ENCODE measurements at places on chromosomes 7 and 10. TPM values are rescaled to one million over a fixed set of nuclear protein-coding genes. Genes with fewer than 3 reads are reported as not detected.

DNA sequence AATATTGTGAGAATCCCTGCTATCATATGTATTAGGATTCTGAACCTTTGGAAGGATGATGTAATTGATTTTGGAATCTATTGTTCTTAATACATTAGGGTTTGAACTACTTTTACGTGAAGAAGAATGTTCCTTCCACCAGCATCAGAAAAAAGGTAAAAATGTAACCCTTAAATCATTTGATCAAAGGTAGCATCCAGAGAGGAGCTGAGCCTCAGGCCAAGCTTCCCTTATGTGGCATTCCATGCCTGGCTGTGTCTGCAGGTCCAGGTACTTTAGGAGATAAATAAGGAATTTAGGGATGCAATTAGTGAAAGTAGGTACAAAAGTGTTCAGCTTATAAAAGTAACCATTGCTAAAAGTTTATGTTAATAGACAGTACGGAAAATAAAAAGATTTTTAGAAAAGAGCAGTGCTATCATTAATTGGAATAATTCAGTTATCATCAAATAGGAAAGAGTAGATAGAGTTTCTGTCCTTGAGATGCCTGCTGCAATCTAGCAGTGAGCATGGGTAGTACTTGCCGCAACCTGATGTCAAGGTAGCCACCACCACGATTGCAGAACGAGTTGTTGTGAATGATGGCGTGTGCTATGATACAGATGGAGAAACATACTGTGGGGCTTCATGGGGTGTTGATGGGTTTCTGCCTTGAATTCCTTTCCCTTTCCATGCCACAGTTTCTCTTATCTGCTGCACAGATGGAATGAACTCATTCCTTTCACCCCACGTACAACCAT lies 228.8 kb downstream of the GATA3 start:
- ATAC-seq: no peak

DNA sequence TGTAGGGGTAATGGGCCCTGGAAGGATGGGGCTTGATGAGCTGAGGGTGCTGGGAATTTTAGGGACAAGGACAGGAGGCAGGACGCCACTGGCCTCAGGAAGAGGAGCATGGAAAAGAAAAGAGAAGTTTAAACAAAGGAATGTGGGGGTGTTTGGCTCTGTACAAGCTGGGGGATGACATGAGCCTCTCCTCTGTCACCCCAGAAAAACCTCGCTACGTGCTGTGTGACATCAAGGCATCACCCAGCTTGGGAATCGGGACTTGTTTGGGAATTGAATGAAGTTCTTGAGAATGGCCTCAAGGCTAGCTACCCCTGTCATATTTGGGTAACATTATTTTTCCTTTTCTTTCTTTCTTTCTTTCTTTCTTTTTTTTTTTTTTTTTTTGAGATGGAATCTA lies 47.7 kb upstream of the HSPB1 start:
- no peak for ATAC-seq

- ATAC-seq: no peak
These were observed 449.9 kb upstream of the ANKRD30A start for GRCh38 chr10:36675458-36675880.

DNA sequence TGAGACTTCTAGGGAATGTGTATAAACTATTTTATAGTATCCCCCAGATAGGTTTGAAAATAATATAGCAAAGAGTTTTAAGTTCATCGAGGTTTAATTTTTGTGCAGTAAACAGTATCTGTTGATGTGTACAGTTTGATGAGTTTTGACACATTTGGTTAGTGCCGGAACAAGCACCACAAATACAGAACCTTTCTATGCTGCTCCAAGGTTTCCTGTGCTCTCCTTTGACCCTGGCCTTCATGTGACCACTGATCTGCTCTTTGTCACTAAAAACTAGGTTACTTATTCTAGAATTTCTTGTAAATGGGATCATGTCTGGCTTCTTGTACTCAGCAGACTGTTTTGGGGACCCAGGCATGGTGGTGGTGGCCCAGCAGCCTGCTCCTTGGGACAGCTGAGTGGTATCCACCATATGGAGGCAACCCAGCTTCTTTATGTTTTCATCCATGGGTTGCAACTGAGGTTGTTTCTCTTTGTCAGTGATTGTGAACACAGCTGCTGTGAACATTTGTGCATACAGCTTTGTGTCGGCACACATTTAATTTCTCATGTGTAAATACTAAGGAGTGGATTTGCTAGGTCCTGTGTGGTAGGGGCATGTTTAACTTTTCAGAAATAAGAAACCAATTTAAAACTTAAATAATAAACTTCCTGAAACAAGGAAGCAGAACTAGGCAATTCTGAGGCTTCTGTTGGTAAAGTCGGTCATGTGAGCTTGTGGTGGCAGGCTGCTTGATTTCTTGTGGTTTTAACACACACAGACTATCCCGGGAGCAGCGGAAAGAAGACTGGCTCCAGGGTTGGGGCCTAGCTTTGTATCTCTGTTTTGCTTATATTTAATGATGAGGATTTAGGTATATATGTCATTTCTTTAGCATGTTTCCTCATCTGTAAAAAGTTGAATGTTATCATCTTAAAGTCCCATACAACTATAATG lies 219.4 kb downstream of the ABCA13 start:
- no peak for ATAC-seq

DNA sequence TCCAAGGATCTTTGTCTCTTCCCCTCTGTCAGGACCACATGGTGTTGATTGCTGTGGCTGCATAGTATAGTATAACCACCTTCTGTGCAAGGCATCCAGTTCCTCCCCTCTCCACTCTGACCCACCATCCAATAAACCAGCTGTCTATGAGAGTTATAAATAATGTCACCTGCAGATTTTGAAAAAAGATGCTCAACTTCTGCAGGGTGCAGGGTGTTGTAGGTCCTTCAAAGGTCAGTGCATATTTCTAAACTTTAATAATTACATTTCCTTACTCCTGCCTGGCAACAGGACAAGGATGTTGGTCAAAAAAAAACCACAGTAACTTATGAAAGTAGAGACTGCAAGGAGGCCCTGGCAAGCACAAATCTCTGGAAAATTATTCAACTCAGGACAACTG lies 166.2 kb downstream of the PKD1L1 start:
- ATAC-seq: no peak

DNA sequence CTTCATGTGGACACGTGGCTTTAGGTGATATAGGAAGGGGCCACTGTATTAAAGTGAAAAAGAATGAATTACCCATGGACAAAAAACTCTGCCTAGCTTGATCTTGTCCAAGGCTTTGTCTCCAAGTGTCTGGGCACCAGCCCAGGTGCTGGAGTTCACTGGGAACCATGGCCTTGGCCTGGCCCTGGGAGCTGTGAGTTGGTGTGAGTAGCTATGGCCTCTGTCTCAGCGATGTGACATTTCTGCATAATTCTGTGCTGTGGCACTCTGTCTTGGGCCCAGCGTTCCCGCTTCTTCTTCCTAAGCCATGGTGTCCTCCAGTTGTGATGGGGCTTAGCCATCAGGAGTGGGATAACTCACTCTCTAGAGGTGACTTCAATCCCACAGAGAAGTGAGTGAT lies 119.0 kb upstream of the PPP2R2D start:
- no peak for ATAC-seq

DNA sequence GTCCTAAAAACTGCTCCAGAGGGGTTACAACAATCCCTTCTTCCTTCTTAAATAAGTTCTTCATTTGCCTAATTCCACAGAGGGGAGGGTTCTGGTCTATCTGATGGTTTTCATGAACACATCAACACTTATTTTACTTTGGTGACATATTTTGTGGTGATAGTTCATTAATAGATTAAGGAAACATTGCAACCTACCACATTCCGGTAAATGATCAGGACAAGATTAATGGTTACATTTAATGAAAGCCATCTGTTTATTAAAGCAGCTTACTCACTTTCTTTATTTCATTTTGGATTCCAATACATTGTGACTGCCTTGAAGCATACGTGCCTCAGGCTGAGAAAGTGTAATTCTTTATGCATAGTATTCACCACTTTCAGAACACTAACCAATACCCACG lies 101.0 kb downstream of the SKIDA1 start:
- ATAC-seq: no peak

DNA sequence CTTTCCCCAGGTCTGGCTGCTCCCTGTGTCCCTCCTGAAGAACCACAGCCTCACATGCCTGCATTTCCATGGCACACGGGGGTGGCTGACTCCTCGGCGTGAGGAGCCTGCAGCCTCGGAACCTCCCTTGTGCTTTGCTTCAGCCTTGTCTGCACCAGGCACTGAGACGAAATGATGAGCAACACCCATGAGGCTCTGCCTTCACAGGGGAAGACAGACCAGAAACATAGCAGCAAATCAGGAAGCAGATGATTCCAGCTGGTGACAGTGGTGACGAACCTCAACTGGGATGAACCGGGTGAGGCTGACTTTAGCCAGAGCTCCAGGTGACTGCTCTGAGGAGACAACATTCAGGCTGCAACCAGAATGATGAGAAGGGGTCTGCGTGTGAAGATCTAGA lies 84.5 kb upstream of the SMNDC1 start:
- no peak for ATAC-seq

DNA sequence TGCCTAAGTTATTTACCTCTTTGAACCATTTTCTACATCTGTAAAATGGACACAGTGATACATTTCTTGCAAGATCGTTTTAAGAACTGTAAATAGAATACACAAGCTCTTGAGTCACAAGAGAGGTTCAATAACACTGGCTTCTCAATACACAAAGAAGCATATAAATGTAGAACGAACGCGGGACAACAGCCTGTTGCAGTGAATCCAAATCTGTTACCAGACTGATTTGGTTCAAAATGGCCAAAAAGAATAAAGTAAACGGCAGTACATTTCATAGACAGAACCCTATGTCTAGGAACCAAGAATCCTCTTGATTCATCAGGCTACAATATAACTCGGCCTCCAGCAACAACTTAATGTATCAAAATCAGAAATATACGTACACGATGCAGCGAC lies 701 bp downstream of the MTPAP start:
- no peak for ATAC-seq

DNA sequence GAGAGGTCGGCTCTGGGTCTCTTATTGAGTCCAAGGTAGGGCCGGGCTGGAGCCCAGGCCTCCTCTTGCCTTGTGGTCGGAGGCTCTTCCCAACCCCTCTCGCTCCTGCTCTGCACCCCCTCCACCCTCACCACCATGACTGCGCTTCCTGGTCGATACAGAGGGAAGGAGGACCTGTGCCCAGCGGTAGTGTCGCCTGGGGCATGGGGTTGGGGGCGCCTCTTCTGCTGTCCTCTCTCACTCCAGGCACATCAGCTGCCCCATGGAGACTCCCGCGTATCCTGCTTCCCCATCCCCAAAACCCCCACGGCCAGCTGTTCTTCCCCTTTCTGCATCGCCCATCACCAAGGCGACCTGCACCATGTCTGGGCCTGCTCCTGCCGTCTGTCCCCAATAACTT lies 44.4 kb downstream of the TMEM270 start:
- no peak for ATAC-seq

DNA sequence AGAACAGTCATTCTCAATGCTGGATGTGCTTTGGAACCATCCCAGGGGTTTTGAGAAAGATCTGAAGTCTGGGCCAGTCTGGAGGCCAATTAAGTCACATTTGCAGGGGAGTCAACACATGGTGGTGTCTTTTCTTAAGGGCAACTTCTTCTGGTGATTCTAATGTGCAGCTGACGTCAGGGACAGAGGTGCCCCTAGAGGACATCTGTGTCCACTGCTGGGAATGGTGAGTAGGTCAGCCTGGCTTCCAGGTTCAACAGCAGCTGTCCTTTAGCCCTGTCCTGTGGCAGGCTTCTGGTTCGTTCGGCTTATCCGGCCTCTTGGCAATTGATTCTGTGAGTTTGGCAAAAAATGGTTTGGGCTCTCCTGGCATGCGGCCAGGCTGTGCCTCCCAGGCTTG lies 269.7 kb upstream of the HABP2 start:
- no peak for ATAC-seq

GRCh38 chr10:76082956-76083355 lies 651.5 kb downstream of the LRMDA start:
- ATAC-seq: no peak

GRCh38 chr7:48058990-48059389 lies 23.6 kb downstream of the C7orf57 start:
- ATAC-seq: no peak

DNA sequence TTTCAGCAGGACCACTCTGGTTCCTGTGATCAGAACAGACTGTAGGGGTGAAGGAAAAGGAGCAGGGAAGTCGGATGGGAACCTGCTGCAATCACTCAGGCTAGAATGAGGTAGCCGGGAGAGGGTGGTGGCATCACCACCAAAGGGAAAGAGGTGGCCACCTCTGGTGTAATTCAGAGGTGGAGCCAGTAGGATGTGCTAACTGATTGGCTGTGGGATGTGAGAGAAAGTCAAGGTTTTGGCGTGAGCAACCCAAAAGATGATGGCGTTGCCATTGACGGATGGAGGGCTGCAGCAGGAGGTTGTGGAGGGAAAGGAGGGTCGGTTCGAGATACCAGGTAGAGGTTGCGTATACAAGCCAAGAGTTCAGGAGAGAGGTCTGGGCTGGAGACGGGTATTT lies 7.4 kb upstream of the VSIR start:
- no peak for ATAC-seq

DNA sequence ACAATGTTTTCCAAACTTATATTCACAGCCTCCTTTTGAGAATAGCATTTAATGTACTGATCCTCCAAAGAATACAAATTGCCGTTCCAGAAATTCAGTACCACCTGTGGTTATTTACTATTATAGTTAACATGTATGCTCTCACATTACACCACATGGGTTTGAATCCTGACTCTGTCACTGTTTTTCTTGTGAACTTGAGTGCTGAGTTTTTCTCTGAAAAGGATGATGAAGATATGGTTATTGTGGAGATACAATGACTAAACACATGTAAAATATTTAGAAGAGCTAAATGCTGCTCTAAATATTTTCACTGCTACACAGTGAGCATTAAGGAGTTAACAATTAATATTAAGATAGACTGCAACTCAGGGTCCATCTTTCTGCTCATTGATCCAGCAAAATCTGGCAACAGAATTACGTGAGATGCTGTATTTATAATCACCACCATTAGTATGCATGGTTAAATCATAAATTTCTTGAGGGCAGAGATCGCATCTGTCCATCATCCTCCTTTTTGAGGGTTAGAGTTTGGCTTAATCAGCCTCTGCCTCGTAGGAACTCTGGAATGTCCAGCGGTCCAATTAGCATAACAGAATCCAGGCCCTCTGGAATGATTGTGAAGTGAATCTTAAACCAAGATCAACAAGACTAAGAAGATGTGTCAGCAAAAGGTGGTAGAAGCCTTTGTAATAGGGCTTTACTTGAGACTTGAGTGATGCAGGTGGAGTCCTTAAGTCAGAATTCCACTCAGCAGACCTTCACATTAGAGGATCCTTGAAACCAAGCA lies 152.8 kb downstream of the MACC1 start:
- no peak for ATAC-seq

- ATAC-seq: no peak
These were observed 15.8 kb downstream of the BBS9 start for GRCh38 chr7:33145156-33145555.

GRCh38 chr7:37265006-37265405 lies 183.7 kb downstream of the ELMO1 start:
- ATAC-seq: no peak

GRCh38 chr7:83153419-83153818 lies 9.3 kb downstream of the PCLO start:
- no peak for ATAC-seq

- no peak for ATAC-seq
These were observed 36.0 kb downstream of the MAT1A start for GRCh38 chr10:80253266-80253962.

TRIM50 gene
- not detected for total RNA-seq

SLC13A4 gene
- total RNA-seq: not detected

TMEM225B gene
- 1.6 TPM for total RNA-seq

NEUROD6 gene
- total RNA-seq: not detected

TYSND1 gene
- total RNA-seq: 13.4 TPM

LAMB4 gene
- not detected for total RNA-seq

GRM3 gene
- total RNA-seq: not detected

FLNC gene
- 413 TPM for total RNA-seq

PTPN20 gene
- total RNA-seq: 1.5 TPM

OR2A7 gene
- 0.47 TPM for total RNA-seq

SEPTIN7 gene
- 346 TPM for total RNA-seq

NPC1L1 gene
- total RNA-seq: 0.08 TPM
